ENCODE measurements at places on chromosomes 3 and 15. TPM values are rescaled to one million over a fixed set of nuclear protein-coding genes. Genes with fewer than 3 reads are reported as not detected.

The ITIH4 gene
- 3.6 TPM for total RNA-seq

The DTX3L gene
- 32.4 TPM for total RNA-seq

The ALDH1L1 gene
- not detected for total RNA-seq

DNA sequence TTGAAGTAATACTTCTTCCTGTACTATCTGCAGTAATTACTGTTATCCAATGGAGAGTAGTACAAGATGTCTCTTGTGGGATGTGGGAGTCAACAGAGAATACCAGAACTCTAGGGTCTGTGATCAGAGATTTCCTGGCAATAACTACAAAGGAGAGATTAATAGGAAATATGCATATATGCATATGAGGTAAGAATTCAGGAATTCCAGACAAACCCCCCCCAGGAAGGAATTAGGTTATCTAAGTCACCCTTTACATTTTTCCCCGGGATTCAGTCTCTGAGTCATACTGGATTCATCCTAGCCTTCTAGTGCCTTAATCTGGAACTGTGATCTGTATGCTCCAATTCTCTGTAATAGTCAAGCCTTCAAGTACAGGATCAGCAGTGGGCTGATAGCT lies 49.4 kb downstream of the GTF2E1 start:
- no peak for DNase-seq

- DNase-seq, result no peak
These were observed 102.1 kb upstream of the ETV5 start for GRCh38 chr3:186210852-186211500.

DNA sequence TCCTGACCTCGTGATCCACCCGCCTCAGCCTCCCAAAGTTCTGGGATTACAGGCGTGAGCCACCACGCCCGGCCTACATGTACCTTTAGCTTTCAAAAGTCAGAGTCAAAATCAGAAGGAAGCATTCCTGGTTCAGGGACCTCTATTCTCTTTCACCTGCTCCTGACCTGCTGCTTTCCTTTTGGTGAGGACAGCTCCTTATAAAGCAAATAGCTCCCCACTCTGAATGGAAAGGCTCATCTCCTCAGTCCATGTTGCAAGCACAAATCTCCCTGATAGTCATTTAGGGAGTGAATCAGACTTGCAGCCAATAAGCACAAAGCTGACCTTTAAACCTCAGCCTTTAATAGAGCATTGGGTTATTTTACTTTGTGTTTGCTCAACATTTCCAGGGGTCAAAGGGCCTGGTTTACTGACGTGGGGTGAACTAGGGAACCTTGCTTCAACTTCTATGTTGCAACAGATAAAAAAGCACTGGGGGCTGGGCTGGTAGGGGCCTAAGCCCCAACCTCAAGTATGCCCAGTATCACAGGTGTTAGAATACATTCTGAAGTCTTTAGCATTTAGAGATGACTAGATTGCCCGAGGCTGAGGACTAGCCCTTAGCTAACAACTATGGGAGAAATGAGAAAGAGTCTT lies 43.1 kb downstream of the THRB start:
- no peak for DNase-seq
